ENCODE measurements at places on chromosomes 3 and 15.
A peak's percentile ranks its signal among the peaks of the same experiment; 100 is the strongest.

DNA sequence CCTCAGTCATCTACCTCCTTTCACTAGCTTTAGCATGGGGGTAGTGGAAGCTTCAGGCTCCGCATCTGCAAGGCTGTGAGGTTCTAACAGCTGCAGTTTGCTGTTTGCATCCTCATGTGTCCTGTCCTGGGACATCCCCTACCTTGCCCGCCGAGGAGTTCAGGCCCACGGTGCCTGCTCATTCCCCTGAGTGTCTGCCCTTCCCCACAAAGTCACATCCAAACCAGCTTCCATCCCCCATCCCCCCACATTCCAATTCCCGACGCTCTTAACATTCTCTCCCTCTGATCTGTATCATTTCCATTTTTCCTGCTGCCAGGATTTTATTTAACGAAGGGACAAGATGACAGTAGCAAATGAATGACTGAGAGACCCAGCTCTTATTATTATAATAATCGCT is 43.8 kb downstream of the HRH1 start:
- DNase-seq: no peak

DNA sequence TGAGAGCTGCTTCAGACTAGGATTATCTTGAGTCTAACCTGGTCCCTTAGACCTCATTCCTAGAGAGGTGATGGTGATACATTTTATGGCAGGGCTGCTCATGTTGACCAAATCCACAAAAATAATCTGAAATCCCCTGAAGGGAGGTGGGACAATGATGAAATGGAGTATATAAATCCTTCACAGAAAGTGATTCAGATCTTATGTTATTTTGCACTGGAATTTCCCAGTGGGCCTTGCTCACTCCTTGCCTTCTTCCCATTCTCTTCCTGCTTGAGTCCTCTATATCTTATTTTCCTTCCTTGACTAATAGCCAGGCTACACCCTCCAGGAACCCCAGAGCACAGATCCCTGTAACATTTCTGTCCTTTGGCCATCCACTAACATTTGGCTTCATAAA is 10.4 kb upstream of the TMEM202 start:
- DNase-seq: no peak

DNA sequence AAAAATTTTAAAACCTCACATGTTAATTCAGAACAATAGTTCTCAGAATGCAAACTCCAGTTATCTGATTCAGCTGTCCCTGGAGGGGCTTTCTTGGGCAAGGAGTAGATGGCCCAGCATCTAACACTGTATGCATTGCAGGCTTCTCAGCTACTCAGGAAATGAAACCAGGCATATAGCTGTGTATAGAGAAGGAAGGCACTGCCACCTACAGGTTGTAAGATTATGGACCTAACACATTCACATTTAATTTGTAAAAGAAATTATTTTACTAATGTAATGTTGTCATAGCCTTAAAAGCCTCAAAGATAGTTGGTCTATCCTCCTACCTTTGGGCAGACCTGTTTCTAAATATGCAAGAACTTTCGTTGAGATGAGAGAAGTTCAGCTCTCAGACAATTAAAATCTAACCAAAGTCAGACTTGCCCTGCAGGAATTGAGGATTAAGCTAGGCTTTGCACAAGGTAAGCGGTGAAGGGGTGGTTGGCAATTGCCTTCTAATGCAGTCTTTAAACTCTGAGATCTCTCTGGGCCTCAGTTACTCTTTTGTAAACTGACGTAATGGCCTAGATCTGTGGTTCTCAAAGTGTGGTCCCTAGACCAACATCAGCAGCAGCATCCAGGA is 132.8 kb upstream of the SLC24A5 start:
- DNase-seq: peak; percentile 64

DNA sequence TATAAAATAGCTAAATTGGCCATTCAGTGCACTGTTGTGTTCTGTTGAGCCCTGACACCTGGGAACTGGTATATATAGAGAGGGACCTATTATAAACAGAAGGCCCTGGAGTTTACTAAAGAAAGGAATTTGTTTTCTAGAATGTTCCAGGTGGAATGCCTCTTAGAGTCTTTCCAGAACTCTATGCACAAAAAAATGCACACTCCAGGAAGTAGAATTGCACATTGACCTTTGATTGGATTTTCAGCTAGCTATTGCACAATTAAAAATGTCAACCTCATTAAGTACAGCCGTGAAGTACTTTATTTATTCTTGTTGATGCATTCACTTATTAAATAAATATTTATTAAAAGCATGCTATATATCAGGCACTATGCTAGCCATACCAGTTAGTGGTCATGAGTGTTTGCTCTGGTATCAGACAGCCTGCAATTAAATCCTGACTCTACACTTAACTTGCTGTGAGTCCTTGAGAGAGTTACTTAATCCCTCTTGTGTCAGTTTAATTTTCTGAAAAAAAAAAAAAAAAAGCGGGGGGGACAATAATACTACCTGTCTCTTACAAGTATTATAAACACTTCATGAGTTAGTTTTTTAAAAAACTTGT is 40.8 kb downstream of the NDUFB4 start:
- no peak for DNase-seq

DNA sequence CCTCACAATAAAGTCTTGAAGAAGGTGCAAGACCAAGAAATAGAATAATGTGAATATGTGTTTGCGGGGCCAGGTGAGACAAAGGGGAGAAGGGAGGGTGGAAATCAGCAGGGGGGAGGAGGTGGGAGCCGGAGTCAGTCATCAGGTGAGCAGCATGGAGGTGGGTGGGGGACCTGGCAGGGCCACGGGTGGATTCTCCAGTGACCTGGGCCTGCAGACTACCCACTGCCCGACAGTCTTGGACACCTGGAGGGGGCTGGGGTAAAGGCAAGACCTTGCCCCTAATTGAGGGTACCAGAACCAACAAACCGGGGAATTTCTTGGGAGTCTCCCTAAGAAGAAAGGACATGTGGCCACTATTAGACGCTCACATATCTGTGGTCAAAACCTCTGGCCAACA is 95.8 kb downstream of the CHSY1 start:
- no peak for DNase-seq

DNA sequence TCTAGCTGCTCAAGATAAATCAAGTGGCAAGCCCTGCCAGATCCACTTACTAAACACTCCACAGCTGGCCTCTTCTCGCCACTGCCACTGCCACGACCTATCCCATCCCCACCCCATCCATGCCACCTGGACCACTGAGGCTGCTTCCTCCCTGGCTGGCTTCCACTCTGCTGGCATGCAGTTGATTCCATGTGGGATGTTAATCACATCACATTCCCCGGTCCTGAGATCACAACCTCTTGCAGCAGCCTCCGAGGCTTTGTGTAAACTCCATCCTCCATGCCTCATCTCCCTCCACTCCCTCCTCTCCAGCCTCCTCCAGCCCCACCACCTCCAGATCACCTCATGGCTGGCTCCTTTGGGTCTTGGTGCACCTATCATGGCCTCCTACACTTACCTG is 7.7 kb downstream of the NCKIPSD start:
- no peak for DNase-seq

- peak; percentile 61 for DNase-seq
Observed at GRCh38 chr15:33068511-33068990, 126.0 kb downstream of the FMN1 start.

GRCh38 chr3:187783098-187783497 is 37.8 kb upstream of the BCL6 start:
- peak; percentile 82 for DNase-seq

DNA sequence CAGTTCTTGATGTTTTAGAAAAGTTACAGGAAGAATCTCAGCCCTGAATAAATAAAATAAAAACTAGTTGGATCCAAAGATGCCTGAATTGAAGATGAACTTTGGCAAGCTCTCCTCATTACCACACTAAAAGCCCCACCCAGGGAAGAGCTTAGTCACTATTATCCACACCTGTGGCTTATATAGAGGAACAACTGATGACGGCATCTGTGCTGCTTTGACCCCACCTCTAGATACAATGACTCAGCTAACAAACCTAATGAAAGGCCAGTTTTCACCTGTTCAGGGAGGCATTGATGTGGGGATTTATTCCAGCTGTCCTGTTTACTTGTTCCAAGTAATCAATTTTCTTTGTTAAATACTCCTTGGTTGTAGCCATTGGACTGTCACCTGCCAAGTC is 604.7 kb upstream of the EPHA6 start:
- DNase-seq: no peak
